ENCODE measurements at places on chromosomes 6 and 20.
A peak's percentile ranks its signal among the peaks of the same experiment; 100 is the strongest.

- no peak for DNase-seq
- H3K36me3 ChIP-seq = no peaks in the 10 kb centered on the region
- no peaks in the 10 kb centered on the region for H3K4me1 ChIP-seq
- no peak overlapping the region for H3K4me3 ChIP-seq
- no peaks in the 10 kb centered on the region for H3K27me3 ChIP-seq
These were observed 60.0 kb downstream of the EFCAB8 start for GRCh38 chr20:32918751-32919150.

DNA sequence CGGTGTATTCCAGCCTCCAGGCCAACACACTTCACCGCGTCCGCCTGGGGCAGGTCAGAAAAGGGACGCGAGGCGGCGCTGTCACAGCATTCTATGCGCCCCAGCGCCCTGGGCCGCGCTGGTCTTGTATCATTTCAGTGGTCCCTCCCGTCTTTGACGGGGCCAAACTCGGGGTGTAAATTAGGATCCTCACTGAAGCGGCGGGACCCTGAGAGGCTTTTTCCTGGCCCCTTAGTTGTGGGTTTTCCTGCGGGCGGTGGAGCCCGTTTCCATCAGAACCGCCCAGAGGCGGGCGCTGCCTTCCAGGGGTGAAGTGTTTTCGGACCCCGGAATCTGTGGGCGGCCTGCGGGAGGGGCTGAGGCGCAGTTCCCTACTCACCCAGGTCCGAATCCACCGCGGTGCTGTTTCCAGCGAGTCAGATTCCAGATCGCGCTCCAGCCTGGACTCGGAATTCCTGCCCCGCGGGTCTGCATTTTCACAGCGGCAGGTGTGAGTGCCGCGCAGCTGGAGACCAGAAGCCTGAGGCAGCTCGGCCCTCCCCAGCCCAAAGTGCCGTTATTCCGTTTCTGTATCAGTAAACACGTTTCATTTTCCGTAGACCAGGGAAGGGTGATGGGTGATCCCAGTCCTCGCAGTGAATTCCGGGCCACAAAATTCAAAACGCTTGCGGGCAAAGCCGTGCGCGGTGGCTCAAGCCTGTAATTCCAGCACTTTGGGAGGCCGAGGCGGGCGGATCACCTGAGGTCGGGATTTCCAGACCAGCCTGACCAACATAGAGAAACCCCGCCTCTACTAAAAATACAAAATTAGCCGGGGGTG, 3.9 kb upstream of the MICB start:
- peaks cover 63% of the 10 kb centered on the region for H3K4me1 ChIP-seq
- no peaks in the 10 kb centered on the region for H3K27me3 ChIP-seq
- peak overlapping the region; percentile 91 for H3K4me3 ChIP-seq

- no peak overlapping the region for H3K27ac ChIP-seq
- no peaks in the 10 kb centered on the region for H3K36me3 ChIP-seq
- H3K4me3 ChIP-seq = no peak overlapping the region
- no peaks in the 10 kb centered on the region for H3K27me3 ChIP-seq
These were observed 779.7 kb upstream of the MAN1A1 start for GRCh38 chr6:120129228-120129627.

DNA sequence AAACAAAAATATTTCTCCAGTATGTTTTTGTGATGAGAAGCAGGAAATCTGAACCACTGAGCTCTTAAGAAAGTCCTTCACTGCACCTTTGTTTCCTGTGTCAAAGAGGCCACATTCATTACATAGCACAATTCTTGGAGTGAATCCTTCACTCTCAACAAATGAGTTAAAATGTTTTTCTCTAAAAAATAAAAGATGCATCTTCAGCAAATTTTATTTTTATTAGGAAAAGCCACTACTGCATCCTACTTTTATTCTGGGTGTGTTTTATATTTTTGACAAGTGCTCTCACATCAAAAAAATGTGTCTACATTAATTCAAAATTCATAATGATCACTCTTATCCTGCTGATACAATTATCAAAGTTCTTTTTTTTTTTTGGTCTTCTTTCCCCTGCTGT, 76.3 kb downstream of the PLCB4 start:
- no peak overlapping the region for H3K4me3 ChIP-seq
- H3K27ac ChIP-seq = no peak overlapping the region
- H3K36me3 ChIP-seq = no peaks in the 10 kb centered on the region
- H3K27me3 ChIP-seq = no peaks in the 10 kb centered on the region

DNA sequence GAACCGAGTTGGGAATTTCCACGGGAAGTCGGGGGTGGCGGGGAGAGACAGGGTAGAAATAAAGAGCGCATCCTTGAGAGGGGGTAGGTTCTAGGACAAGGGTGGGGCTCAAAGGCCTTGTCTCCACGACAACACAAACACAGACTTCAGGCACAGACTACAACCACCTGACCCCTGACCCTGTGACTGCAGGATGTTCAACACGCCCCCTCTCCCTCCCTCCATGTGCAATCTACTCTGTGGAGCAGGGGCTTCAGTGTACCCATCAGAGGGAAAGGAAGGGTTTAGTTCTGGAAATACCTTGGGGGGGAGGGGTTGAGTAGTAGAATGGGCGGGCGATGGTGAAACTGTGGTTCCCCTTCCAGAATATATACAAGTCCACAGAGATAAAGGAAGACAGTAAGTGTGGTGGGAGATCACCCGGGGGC, 651 bp upstream of the TAPBP start:
- H3K36me3 ChIP-seq = peaks cover 12% of the 10 kb centered on the region
- peaks cover 76% of the 10 kb centered on the region for H3K4me1 ChIP-seq
- DNase-seq = peak; percentile 80

DNA sequence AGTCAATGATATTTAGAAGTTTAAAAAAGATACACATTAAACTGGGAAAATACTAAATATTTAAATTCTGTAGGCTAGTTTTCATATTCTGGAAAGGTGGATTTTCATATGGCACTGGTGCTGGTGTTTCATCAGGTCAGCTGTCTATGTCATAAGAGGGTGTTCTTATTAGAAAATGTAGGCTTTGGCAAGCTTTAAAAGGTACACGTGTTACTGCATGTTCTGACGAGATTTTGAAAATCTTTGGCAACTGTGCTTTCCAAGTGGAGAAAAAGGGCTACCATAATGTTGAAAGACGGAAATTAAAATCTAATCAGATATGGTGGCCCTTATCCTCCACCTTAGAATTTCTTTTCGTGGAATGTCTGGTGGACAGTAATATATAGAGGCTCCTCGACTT, 30.0 kb downstream of the SLC22A3 start:
- H3K27ac ChIP-seq = no peak overlapping the region
- no peak overlapping the region for H3K4me3 ChIP-seq
- no peaks in the 10 kb centered on the region for H3K36me3 ChIP-seq
- H3K4me1 ChIP-seq = no peaks in the 10 kb centered on the region
- H3K27me3 ChIP-seq = no peaks in the 10 kb centered on the region

GRCh38 chr6:2841264-2842138, at the start of gene SERPINB1:
Gene SERPINB1 (minus strand): TSS chr6:2841863. CDS start chr6:2840586, 1,277 bp downstream.
- H3K4me3 ChIP-seq = peak within 1 kb of the TSS; percentile 49
- peaks cover 16% of the 10 kb centered on the region for H3K36me3 ChIP-seq
- H3K4me1 ChIP-seq = peaks cover 46% of the 10 kb centered on the region
- DNase-seq = peak; percentile 65
- H3K27ac ChIP-seq = peak within 1 kb of the TSS; percentile 73
- H3K27me3 ChIP-seq = no peaks in the 10 kb centered on the region

GRCh38 chr20:36119537-36119936, 35.0 kb upstream of the EPB41L1 start:
- H3K4me3 ChIP-seq = no peak overlapping the region
- H3K36me3 ChIP-seq = no peaks in the 10 kb centered on the region
- DNase-seq = no peak
- H3K4me1 ChIP-seq = no peaks in the 10 kb centered on the region

- H3K36me3 ChIP-seq = no peaks in the 10 kb centered on the region
- H3K27me3 ChIP-seq = no peaks in the 10 kb centered on the region
- H3K27ac ChIP-seq = no peak overlapping the region
- no peaks in the 10 kb centered on the region for H3K4me1 ChIP-seq
- no peak overlapping the region for H3K4me3 ChIP-seq
These were observed 36.1 kb upstream of the CHD6 start for GRCh38 chr20:41654292-41654691.

DNA sequence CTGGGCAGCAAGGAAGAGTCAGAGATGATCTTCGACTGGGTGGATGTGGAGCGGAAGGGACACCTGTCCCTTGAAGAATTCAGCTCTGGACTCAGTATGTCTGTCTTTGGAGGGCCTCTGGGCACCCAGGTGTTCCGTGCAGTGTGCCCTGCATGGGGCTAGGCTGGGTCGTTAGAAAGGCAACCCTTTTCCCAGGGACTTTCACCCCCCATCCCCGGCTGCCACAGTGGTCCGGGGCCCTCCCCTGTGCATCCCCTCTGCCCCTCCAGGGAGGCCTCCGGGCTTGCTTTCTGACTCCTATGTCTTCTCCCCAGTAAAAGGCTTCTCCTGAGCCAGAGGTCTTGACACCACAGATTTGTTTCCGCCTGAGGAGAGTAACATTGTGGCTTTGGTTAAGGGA, 16.2 kb downstream of the RAB44 start:
- no peak overlapping the region for H3K4me3 ChIP-seq
- H3K27me3 ChIP-seq = no peaks in the 10 kb centered on the region
- no peak for DNase-seq
- H3K36me3 ChIP-seq = no peaks in the 10 kb centered on the region

DNA sequence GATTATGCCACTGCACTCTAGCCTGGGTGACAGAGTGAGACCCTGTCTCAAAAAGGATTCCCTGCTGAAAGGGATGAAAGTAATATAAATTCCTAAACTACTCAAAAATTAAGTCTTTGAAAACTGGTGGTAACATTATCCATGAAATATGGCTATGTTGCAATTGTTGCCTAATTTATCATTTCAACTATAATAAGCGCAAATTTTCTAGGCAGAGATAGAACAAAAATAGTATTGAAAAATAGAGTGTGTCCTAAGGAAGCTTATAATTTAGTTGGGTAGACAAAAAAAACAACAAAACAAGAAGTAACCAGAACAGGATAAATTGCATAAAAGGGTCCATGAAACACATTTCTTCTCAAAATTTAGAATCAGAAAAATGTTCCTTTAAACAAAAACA, 68.0 kb downstream of the FKBP5 start:
- H3K4me3 ChIP-seq = no peak overlapping the region
- H3K27ac ChIP-seq = no peak overlapping the region
- peaks cover 55% of the 10 kb centered on the region for H3K4me1 ChIP-seq
- no peak for DNase-seq
- no peaks in the 10 kb centered on the region for H3K27me3 ChIP-seq

- H3K36me3 ChIP-seq = peaks cover 12% of the 10 kb centered on the region
- peak overlapping the region; percentile 71 for H3K4me3 ChIP-seq
- no peaks in the 10 kb centered on the region for H3K27me3 ChIP-seq
- H3K4me1 ChIP-seq = peaks cover 21% of the 10 kb centered on the region
- DNase-seq = no peak
These were observed 545 bp downstream of the ACTR5 start for GRCh38 chr20:38748861-38749149.
